ENCODE measurements at places on chromosomes 7 and 10.

DNA sequence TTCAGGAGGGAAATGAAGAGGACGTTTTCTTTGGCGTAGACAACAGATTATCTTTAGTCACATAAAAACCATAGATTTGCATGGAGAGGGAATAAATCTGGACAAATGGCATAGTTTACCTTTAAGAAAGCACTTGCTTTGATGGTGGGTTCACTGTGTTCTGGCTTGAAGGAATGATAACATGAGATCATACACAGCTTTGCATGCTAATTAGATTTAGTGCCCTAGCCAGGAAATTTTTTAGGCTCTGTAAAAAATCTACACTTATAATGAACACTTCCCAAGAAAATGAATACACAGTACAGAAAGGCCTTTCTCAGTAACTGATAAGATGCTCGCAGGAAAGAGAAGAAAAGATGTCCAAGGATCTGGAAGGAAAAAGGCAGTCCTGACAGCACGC lies 218.2 kb upstream of the AOAH start:
- DNase-seq: no peak

- DNase-seq: no peak
Observed at GRCh38 chr7:107972941-107973376, 30.0 kb downstream of the LAMB1 start.

- DNase-seq: no peak
Observed at GRCh38 chr10:77518241-77518909, 119.2 kb downstream of the KCNMA1 start.

GRCh38 chr7:117871778-117872538 lies 1.3 kb downstream of the CTTNBP2 start:
- no peak for DNase-seq

- no peak for DNase-seq
Observed at GRCh38 chr7:2870471-2870931, 26.4 kb upstream of the GNA12 start.

DNA sequence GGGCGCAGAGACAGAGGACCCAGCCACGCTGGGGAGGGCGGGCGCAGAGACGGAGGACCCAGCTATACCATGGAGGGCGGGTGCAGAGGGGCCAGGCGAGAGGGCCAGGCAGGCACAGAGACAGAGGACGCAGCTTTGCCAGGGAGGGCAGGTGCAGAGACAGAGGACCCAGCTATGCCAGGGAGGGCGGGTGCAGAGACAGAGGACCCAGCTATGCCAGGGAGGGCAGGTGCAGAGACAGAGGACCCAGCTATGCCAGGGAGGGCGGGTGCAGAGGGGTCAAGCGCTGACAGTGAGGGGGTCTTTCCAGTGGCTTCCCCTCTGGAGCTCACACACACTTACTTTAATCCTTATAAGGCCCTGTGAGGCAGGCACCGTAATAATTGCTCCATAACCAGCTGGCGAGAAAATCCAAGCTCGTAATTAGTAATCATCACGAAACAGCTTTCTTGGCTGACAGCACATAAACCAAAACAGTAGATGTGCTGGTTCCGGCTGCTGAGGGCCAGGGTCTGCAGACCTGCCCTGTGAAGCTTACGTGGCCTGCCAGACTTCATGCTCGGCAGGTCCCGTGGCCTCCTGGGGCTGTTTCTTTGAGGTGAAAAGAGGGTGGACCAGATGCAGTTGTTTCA lies 137.2 kb downstream of the VIPR2 start:
- no peak for DNase-seq

DNA sequence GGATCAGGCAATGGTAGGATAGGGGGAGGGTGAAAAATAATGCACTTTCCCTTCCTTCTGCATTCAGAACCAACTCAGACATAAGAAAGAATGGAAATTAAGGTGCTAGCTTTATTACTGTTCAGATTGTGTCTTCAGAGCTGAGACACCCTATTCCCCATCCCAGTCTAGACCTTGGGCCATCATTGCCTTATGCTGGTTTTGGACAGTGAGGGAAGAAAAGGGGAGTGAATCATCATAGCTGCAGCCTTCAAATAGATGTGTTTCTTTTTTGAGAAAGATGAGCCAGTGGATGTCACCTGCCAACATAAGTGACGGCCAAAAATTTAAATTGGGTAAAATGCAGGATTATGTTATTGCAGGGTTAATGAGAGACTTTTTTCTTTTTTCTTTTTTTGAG lies 27.0 kb upstream of the TOMM7 start:
- DNase-seq: no peak

- DNase-seq: no peak
Observed at GRCh38 chr10:115903207-115903606, 369.8 kb downstream of the GFRA1 start.

GRCh38 chr7:106178593-106179134 lies 66.6 kb upstream of the SYPL1 start:
- DNase-seq: peak; percentile 65

GRCh38 chr7:150430465-150431085 lies 19.9 kb upstream of the GIMAP8 start:
- DNase-seq: no peak

GRCh38 chr10:86053675-86054074 lies 312.9 kb downstream of the GRID1 start:
- no peak for DNase-seq

DNA sequence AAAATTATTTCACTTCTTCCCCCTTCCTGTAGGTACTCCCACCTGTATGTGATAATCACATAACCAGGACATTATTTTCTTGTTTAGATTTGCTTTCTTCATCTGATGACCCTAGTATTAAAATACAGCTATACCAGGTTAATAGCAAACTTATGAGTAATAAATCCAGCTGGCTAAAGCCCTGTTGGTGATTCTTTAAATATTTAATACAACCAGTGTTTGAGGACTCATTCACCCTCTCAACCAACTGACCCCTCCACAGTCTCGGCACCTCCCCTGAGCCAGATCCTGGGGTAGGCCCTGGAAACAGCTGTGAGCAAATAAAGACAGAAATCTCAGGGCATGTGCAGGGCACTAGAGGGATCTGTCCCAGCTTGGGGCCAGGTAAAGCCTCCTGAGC lies 58.5 kb downstream of the BLNK start:
- DNase-seq: no peak

GRCh38 chr7:29013931-29014330 lies 55.8 kb upstream of the TRIL start:
- no peak for DNase-seq

GRCh38 chr7:108335269-108335918 lies 120.8 kb downstream of the NRCAM start:
- DNase-seq: no peak

- DNase-seq: no peak
Observed at GRCh38 chr10:81248886-81249285, 626.1 kb upstream of the NRG3 start.

GRCh38 chr10:28541717-28542365 lies 8.9 kb downstream of the WAC start:
- DNase-seq: no peak

- peak; percentile 39 for DNase-seq
Observed at GRCh38 chr7:105387508-105388355, 989 bp downstream of the SRPK2 start.

GRCh38 chr10:23912884-23913404 lies 296.0 kb upstream of the KIAA1217 start:
- DNase-seq: no peak

DNA sequence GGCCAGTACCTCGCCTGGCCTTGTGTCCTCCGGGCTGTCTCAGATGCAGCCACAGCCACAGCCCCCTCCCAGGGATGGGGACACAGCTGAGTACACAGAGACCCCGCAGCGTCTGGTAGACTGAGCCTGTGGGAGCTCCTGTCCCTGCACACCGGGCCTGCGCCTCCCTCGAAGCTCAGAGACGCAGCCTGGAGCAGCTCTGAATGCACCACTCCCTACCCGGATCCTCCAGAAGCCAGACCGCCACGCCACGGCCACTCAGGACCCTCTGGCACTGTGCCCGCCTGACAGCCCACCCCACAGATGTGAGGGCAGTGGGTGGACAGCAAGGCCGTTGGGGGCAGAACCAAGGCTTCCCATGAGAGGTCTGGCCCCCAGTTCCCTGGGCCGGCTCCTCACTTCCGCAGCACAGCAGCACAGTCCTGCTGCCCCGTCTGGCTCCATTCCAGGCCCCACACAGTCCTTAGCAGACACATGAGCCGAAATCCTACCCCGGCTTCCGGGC lies 40.8 kb downstream of the PAPOLB start:
- no peak for DNase-seq

GRCh38 chr7:2521952-2522591 lies 2.5 kb downstream of the LFNG start:
- DNase-seq: no peak

DNA sequence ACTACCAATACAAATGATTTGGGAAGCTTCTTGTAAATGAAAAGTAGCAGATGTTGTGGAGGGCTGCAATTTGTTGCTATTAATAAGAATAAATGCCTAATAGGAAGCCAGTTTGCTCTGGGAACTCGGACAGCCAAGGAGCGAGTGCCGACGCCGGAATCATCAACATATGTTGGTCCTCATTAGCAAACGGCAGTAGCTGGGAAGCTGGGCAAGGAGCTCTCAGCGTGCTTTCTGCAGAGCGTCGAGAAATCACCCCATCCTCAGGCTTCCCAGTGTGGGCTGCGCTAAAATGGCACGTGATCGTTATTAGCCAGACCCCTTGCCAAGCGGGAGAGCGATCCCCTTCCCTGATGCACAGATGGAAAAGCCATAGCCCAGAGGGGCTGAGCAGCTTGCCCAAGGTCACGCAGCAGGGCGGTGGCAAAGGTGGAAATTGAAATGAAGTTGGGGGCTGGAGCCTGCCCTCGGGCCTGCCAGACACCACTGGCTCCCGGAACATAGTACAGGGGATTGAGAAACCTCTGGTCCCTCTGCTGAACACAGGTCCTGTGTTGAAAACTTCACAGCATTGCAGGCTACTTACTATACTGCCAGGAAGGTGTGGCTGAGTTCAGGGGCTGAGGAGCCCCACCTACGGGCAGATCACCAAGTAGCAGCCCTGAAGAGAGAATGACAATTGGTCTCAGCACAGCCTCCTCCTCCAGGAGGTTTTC lies 326.9 kb downstream of the PLXNA4 start:
- peak; percentile 10 for DNase-seq

DNA sequence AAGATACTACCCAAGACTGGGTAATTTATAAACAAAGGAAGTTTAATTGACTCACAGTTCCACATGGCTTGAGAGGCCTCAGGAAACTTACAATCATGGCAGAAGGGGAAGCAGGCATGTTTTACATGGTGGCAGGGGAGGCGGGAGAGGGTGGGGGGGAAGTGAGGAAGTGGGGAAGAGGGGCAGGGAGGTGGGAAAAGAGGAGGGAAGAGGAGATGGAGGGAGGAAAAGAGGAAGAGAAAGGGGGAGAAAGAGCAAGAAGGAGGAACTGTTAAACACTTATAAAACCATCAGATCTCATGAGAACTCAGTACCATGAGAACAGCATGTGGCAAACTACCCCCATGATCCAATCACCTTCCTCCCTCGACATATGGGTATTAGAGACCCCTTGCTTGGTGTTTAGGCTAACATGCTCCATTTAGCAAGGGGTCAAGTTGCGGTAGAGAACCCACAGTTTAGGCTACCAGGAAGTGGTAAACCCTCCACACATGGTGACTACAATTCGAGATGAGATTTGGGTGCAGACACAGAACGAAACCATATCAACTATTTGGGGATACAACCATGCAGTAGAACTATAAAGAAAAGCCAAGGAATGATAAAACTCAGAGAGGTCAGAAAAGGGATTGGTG lies 3.5 kb upstream of the LMBR1 start:
- DNase-seq: no peak

DNA sequence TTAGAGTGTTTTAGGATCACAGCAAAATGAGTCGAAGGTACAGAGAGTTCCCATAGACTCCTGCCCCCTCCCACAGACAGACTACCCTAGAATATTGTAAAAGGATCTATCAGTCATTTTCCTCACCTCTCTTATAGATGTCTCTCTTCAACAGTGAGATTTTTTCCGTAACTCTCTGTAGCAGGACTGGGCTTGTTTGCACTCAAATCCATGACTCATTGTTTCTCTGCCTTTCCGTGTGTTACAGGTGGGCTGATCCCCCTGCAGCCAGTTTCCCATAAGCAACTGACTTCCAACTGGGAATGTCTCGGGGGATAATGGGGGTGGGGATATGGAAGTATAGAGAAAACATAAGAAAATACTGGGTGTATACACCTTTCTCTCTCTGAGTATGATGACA lies 921.0 kb downstream of the GATA3 start:
- DNase-seq: no peak

DNA sequence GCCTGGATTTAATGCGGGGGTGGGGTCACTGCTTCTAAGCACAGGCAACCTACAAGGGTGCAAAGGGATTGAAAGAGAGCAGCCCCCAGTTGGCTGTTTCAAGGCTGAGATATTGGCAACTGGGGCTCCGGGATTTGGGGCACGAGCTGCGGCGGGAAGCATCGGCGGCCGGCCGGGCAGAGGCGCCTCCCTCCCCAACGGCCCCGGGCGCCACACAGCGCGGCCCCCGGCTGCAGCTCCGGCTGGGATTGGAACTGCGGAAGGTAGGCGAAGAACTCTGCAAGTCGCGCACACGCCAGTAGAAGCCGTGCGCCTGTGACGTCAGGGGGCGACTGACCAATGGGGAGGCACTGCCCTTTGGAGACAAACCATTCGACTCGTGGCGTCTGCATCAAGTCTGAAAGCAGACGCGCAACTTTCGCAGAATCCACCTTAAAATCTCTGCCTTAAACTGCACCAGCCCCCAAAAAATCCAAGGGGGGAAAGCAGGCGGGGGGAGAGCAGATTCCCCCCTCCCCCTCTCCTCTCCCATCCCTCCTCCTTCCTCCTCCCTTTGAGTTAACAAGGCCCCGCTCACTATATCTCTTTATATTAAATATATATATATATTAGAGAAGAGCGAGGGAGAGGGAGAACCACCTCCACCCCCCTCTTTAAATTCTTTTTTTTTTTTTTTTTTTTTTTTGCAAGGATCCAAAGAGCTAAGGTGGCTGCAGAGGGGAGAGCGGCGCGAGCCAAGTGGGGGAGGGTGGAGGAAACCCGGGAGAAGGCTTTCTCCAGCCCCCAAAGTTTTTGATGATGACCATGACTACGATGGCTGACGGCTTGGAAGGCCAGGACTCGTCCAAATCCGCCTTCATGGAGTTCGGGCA lies at the start of gene DLX6:
DLX6 (plus strand) TSS at position 371 of the 872 bp plus-strand sequence; CDS start at position 796, 425 bp downstream.
- no peak for DNase-seq

- DNase-seq: no peak
Observed at GRCh38 chr7:26135076-26135475, 16.9 kb upstream of the NFE2L3 start.

DNA sequence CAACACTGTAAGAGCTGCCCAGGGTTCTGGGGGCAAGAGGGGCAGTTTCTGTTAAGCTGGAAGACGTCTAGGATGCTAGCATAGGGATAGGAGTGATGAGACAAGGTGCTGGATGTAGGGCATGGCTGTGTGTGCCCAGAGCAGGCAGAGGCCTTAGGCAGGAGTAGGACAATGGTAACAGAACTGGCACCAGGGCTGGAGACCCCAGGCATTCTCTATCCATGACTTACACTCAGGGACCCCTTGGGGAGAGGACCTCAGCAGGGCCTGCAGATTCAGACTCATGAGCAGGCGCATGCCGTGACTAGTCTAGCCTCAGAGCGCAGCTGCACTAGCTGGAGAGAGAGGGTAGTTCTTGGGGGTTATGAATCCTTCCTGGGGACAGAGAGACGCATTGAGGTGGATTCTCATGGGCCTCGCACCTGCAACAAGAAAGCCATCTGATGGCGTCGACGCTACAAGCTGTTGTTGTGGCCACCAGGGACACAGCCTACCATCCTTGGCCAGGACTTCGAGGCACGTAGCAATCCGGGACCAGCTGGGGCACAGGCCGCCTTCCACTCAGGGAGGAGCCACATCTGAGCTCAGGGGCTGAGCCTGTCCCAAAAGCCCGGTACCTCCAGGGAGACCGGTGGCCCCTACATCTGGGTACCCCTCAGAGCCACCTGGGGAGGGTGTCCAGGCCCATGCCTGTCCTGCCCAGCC lies 474.1 kb downstream of the PTPRN2 start:
- DNase-seq: no peak

GRCh38 chr10:65341323-65341925 lies 1584.4 kb upstream of the LRRTM3 start:
- DNase-seq: peak; percentile 20

Data from HTR-8/SVneo (cell line).